ENCODE measurements at places on chromosomes 4 and X. TPM values are rescaled to one million over a fixed set of nuclear protein-coding genes. Genes with fewer than 3 reads are reported as not detected.

- no peak for DNase-seq
These were observed 133.1 kb downstream of the JADE1 start for GRCh38 chr4:128942607-128943006.

GRCh38 chr4:69936566-69936965, 5.7 kb downstream of the CSN1S1 start:
- DNase-seq: no peak

GRCh38 chr4:140003876-140004548, 150.0 kb downstream of the MAML3 start:
- DNase-seq: no peak

- no peak for DNase-seq
These were observed 321.7 kb upstream of the FSTL5 start for GRCh38 chr4:162485486-162485885.

- DNase-seq: no peak
These were observed 21.8 kb upstream of the TNIP3 start for GRCh38 chr4:121185960-121186359.

- no peak for DNase-seq
These were observed 97.7 kb downstream of the DDX60 start for GRCh38 chr4:168220893-168221292.

Gene NALF2
- total RNA-seq: 0.11 TPM

Gene DGKK
- total RNA-seq: 0.04 TPM

Gene ANAPC4
- 35.6 TPM for total RNA-seq

Measured in mesothelial cell of epicardium (in vitro differentiated cells).